ENCODE measurements at places on chromosomes 1 and 21. TPM values are rescaled to one million over a fixed set of nuclear protein-coding genes. Genes with fewer than 3 reads are reported as not detected.
A peak's percentile ranks its signal among the peaks of the same experiment; 100 is the strongest.

GRCh38 chr1:186865253-186865652 lies 36.5 kb downstream of the PLA2G4A start:
- no peak for DNase-seq

GRCh38 chr1:2983319-2983705 lies 38.0 kb upstream of the ACTRT2 start:
- DNase-seq = peak; percentile 56

The ANKRD65 gene
- total RNA-seq = 5.2 TPM

GRCh38 chr1:109926662-109927300 lies 16.1 kb downstream of the CSF1 start:
- no peak for DNase-seq

- DNase-seq = peak; percentile 83
These were observed 119.3 kb upstream of the CDC42BPA start for GRCh38 chr1:227437495-227438008.

- no peak for DNase-seq
These were observed 490.5 kb upstream of the CHRM3 start for GRCh38 chr1:238895911-238896310.

- no peak for DNase-seq
These were observed 15.0 kb downstream of the DPT start for GRCh38 chr1:168714012-168714411.

- DNase-seq = no peak
These were observed 32.7 kb downstream of the LRRC52 start for GRCh38 chr1:165576536-165576935.

- no peak for DNase-seq
These were observed 10.9 kb upstream of the PROX1 start for GRCh38 chr1:213976665-213977485.

GRCh38 chr1:219988387-219988786 lies 57.9 kb downstream of the EPRS1 start:
- no peak for DNase-seq

- no peak for DNase-seq
These were observed 31.4 kb downstream of the PARK7 start for GRCh38 chr1:7992885-7993284.

DNA sequence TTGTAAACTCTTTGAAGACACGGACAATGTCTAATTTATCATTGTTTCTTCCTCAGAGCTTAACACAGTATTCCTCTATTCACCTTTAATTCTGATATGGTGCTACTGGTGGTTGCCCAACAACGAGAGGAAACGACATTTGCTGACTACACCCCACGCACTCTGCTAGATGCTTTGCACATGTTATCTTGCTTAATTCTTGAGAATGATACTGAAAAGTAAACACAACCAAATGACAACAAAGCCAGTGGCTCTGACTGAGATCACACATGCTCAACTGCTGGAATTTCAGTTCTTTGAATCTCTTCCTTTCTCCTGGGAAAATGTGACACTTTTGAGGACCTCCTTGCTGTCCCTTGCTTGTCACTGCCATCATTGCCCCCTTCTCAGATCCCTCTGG lies 37.2 kb upstream of the DDAH1 start:
- DNase-seq = no peak

- DNase-seq = no peak
These were observed 28.8 kb downstream of the OR10J1 start for GRCh38 chr1:159468321-159468720.

The DYNLT5 gene
- total RNA-seq = 1.4 TPM

DNA sequence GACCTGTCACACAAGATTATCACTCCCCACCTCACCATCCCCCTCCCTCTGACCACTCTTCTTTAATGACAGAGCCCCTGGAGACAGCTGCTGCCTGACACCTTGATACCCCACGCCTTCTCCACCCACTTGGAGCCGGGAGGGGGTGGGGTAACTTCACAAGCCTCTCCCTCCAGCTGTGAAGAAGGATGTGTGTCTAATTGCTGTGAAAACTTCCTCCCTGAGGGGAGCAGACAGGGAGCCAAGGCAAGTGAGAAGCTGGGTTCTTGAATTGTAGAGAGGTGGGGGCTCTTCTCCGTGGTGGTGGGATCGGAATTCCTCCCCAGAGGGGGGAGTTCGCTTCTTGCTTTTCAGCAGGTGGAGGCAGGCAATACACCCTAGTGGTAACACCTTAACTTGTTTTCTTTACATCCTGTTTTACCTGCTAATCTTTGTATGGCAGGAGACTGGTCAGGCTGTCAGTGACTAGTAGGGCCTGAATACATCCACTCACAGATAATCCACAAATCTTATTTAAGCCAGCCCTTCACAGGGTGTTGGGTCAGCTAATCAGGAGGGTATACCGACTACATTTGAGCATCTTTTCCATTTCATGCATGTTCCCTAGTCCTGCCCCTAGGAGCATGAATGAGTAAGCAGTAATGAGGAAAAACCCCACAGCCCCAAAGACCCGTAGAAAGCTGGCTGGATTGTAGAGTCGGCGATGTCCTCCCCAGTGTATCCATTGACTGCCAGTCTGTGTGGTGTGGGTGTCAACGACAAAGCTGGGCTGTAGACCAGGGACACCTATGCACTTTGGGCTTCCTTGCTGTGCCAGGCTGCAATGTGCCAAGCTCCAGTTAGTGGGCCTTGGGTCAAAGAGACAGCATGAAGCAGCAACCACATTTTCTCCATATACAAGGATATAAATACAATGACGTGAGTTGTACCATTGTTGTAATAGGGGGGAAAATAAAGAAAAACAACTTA lies 57.3 kb downstream of the NFASC start:
- DNase-seq = no peak

The LRRC3 gene
- total RNA-seq = 1.4 TPM

DNA sequence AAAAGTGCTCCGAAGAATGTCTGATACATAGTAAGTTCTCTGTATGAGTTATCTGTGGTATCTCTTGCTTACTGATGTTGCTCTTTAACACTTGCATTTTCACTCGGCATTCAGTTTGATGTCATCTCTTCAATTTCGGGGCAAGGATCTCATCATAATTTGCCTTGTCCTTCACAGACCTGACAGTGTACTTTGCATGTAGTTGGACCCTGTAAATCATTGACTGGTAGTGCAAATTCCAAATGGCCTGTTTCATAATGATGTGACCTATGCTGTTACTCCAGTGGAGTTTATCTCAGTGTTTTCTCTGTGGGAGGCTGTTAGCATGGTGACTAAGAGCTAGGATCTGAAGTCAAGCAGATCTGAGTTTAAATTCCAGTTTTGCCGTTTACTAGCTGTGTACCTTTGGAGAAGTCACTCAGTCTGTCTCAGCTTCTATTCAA lies 34.2 kb upstream of the ABCD3 start:
- DNase-seq = no peak
